Activated CD8-positive, alpha-beta T cell treated with anti-CD3 and anti-CD28 coated beads, Interleukin-2, amount 10 ng/mL, durations not matched to agents 7 days and 5 days (primary cell): ENCODE measurements at places on chromosomes 3 and 15. TPM values are rescaled to one million over a fixed set of nuclear protein-coding genes. Genes with fewer than 3 reads are reported as not detected.

DNA sequence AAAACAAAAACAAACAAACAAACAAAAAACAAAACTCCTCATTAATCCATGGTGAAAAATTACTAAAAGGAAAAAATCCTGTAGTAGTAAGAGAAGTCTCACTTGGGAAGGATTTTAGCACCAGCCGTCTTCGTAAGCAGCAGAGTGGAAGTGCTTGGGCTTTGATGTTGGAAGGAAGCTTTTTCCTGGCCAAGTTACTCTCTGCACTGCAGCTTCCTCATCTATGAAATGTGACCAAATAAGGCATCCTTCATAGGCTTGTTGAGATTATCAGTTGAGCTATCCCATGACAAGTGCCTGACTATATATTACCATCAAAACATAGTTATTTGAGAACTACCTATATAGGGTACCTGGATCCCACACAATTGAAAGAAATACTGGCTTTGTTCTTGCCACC is 436.4 kb upstream of the ONECUT1 start:
- no peak overlapping the region for H3K4me3 ChIP-seq
- H3K27ac ChIP-seq = no peak overlapping the region
- no peaks in the 10 kb centered on the region for H3K4me1 ChIP-seq
- no peaks in the 10 kb centered on the region for H3K36me3 ChIP-seq

DNA sequence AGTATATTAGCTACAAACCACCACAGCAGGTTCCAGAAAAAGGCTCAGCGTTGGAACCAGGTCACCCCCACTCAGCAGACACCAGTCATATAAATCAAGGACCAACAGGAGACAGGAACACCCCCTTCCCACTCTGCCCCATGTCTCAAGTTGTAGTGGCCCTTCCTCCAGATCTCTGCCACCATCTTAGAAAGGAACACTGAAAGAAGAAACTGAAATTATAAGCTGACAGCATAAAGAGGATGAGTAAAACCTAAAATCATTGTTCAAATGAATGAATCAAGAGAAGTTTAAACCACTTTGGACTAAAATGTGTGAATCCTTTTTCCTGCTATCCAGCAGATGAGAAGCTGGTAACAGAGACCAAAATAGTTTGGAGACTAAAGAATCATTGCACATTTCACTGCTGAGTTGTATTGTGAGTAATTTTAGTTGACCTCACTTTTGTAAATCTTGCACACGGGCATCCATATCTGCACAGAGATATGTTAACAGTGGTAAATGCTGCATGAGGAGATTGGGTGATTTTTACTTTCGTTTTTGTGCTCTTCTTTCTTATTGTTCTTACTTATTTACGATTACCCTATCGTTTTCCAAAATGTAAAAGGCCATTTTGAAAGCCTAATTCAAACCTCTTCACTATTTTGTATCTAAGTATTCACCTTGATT is 19.8 kb downstream of the CCR3 start:
- H3K36me3 ChIP-seq = peaks cover 26% of the 10 kb centered on the region
- H3K27ac ChIP-seq = peak overlapping the region; percentile 50
- H3K27me3 ChIP-seq = no peaks in the 10 kb centered on the region
- no peak overlapping the region for H3K4me3 ChIP-seq

GRCh38 chr15:80967451-80967850 is 22.2 kb downstream of the MESD start:
- peaks cover 44% of the 10 kb centered on the region for H3K36me3 ChIP-seq
- no peaks in the 10 kb centered on the region for H3K27me3 ChIP-seq
- peaks cover 6% of the 10 kb centered on the region for H3K4me1 ChIP-seq
- no peak overlapping the region for H3K27ac ChIP-seq

CATSPER2 gene
- total RNA-seq = 9.1 TPM

GRCh38 chr15:67941648-67942310 is 101.9 kb upstream of the RNU6-1 start:
- H3K4me3 ChIP-seq = no peak overlapping the region
- H3K36me3 ChIP-seq = no peaks in the 10 kb centered on the region
- DNase-seq = no peak

- H3K27ac ChIP-seq = no peak overlapping the region
- no peaks in the 10 kb centered on the region for H3K36me3 ChIP-seq
Observed at GRCh38 chr3:69865925-69866679, 126.8 kb downstream of the MITF start.

- H3K4me1 ChIP-seq = no peaks in the 10 kb centered on the region
- H3K4me3 ChIP-seq = no peak overlapping the region
- H3K27ac ChIP-seq = no peak overlapping the region
- no peaks in the 10 kb centered on the region for H3K36me3 ChIP-seq
- H3K27me3 ChIP-seq = no peaks in the 10 kb centered on the region
- DNase-seq = no peak
Observed at GRCh38 chr15:71129669-71130068, 14.4 kb downstream of the THSD4 start.

FANCD2OS gene
- total RNA-seq = not detected

GRCh38 chr3:188000361-188000861 is 153.5 kb upstream of the LPP start:
- H3K27ac ChIP-seq = peak overlapping the region; percentile 94
- peak overlapping the region; percentile 76 for H3K4me3 ChIP-seq
- peaks cover 88% of the 10 kb centered on the region for H3K4me1 ChIP-seq
- no peaks in the 10 kb centered on the region for H3K27me3 ChIP-seq
